Mesothelial cell of epicardium (in vitro differentiated cells): ENCODE measurements at places on chromosomes 12 and 14. TPM values are rescaled to one million over a fixed set of nuclear protein-coding genes. Genes with fewer than 3 reads are reported as not detected.

- no peak for DNase-seq
- peaks cover 29% of the 10 kb centered on the region for H3K4me1 ChIP-seq
- H3K36me3 ChIP-seq: peaks cover 2% of the 10 kb centered on the region
- no peak overlapping the region for H3K27ac ChIP-seq
- H3K27me3 ChIP-seq: no peaks in the 10 kb centered on the region
Measured at GRCh38 chr14:51473351-51473750, 178.4 kb upstream of the FRMD6 start.

DNA sequence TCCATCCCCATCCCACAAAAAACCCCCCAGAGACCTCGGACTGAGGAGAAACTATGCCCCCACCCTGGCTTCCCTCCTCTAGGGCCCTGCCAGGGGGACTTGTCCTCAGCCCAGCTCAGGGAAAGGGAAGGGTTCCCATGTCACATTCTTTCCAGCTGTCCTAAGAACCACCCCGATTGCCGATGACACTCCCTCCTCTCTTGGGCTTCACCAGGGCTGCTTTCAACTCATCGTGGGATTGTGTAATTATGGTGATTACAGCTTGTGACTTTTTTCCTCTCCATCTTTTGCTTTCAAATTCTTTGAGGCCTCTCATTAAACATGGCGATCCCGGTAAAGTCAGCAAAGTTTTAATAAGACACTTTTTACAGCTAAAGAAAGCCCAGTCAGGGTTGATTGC, 344.0 kb downstream of the DPF3 start:
- no peak overlapping the region for H3K27ac ChIP-seq
- H3K27me3 ChIP-seq: peaks cover 32% of the 10 kb centered on the region
- DNase-seq: no peak
- H3K36me3 ChIP-seq: no peaks in the 10 kb centered on the region
- H3K4me3 ChIP-seq: no peak overlapping the region
- peaks cover 3% of the 10 kb centered on the region for H3K4me1 ChIP-seq

MLXIP gene
- 65.3 to 67.3 TPM (median 65.7 TPM) in 3 replicates for total RNA-seq

DNA sequence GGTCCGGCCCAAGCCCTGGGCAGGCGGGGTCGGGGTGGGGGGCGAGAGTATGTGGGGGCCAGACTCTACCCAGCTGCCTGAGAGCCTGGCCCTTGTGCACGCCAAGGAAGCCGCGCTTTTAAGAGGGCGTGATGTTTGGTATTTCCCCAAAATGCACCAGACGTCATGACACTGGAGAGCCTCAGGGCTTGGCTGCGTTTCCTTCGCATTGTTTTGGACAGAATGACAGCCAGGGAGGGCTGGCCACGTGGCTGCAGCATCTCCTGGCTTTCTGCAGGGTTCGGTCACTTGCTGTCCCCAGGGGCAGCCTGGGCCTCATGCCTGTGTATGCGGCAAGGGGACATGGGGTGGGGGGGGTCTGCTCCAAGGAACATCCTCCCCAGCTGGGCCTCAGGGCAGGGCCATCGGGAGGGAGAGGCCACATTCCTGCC, 16.1 kb upstream of the NUDT14 start:
- no peaks in the 10 kb centered on the region for H3K36me3 ChIP-seq
- H3K27me3 ChIP-seq: peaks cover 29% of the 10 kb centered on the region
- H3K4me1 ChIP-seq: peaks cover 13% of the 10 kb centered on the region
- no peak for DNase-seq
- peak overlapping the region; percentile 8 for H3K4me3 ChIP-seq

IFI27L2 gene
- total RNA-seq: 28.5 to 36.2 TPM (median 35.8 TPM) in 3 replicates

GRCh38 chr14:61466905-61467280, 145.5 kb downstream of the PRKCH start:
- H3K36me3 ChIP-seq: peaks cover 9% of the 10 kb centered on the region
- peaks cover 51% of the 10 kb centered on the region for H3K4me1 ChIP-seq
- H3K27me3 ChIP-seq: no peaks in the 10 kb centered on the region

GRCh38 chr12:23781118-23781517, 168.4 kb downstream of the SOX5 start:
- no peak overlapping the region for H3K4me3 ChIP-seq
- no peak overlapping the region for H3K27ac ChIP-seq
- DNase-seq: no peak

GRCh38 chr12:69070319-69071090, 137.5 kb upstream of the CPM start:
- no peaks in the 10 kb centered on the region for H3K36me3 ChIP-seq
- no peak overlapping the region for H3K4me3 ChIP-seq
- no peaks in the 10 kb centered on the region for H3K27me3 ChIP-seq
- H3K4me1 ChIP-seq: no peaks in the 10 kb centered on the region
- DNase-seq: peak; percentile 31
- H3K27ac ChIP-seq: no peak overlapping the region

DNA sequence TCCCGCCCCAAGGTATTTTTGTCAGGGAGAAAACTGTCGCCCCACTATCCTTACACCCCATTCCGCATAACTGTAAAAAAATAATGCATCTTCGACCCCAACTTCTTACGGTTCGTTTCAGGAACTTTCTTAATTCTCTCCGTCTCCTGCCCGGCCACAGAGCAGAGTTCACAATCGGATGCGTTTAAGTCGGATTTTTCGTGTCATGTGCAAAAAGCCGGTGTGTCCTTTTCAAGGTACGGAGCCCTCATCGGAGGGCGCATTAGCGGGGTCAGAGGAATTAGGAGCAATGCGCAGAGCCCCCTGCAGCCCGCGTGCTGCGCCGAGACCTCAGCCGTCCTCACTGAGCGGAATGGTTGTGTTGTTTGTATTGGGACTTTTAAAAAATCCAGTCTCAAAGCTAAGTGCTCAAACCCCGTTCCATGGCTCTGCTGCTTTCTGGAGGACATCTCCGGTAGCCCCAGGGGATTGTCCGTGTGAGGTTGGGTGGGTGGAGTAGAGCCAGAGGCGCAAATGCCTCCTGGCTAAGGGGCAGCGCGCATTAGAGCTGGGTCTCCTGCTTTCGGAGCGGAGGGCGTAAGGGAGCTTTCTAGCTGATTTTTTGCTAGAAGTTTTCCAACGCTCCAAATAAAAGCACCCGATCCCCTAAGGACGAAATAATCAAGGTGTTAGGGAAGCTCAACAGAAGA, 3.9 kb upstream of the GSC start:
- H3K4me1 ChIP-seq: peaks cover 40% of the 10 kb centered on the region
- H3K27ac ChIP-seq: no peak overlapping the region
- H3K4me3 ChIP-seq: peak overlapping the region; percentile 36
- H3K27me3 ChIP-seq: peaks cover 96% of the 10 kb centered on the region

DNA sequence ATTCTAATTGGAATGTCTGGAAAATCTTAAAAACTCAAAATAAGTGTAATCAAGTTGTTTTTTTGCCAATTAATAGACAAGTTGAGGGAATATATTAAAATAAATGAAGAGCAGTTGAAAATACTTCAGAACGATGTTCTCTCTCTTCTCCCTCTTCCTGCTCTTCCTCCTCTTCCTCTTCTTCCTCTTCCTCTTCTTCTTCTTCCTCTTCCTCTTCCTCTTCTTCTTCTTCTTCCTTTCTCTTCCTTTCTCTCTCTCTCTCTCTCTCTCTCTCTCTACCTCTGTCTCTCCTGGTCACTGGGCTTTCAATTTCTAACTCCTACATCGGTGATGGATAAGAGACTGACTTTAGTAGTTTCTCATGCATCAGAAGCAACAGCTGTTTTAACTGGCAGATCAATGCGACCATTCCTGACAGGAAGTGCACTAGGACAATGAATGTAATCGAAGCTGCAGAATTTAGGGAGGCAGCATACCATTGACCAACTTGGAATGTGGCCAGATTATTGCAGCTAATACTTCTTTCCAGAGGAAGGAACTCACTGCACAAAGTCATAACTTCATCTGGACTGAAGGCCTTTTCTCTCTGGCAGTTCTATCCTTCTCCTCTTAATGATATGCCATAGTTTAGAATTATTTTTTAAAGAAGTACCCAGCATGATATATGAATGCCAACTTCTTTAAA, 13.8 kb upstream of the TMTC2 start:
- H3K4me1 ChIP-seq: peaks cover 17% of the 10 kb centered on the region
- no peaks in the 10 kb centered on the region for H3K27me3 ChIP-seq
- DNase-seq: no peak
- peak overlapping the region; percentile 66 for H3K27ac ChIP-seq

DNA sequence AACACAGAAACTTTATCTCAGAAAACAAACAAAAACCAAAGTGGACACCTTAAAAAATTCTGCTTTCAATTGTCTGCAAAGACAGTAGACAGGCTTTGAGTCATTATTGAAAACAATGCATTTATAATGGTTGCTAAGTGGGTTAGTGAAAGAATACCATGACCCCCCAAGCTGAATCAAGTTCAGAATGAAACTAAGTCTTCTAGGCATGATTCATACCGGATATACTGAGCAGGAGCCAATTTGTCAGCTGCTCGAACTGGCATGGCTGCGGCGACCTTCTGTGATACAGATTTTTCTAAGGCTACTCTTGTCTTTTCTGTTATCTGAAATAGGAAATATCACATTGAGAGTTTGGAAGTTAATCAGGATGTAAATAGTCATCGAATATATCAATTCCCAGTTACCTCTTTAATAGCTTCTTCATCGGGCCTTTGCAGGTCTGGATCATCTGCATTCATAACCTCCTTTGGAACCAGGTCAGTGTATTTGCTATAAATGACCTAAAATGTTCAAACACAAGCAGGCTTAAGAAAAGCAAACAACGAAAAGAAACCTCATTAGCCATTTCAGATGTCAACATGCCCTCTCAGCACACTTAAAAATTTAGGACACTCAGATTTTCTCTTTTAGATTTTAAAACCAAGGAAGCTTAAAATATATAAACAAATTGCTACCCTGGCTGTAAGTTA, 22.3 kb downstream of the SNW1 start:
- no peak overlapping the region for H3K4me3 ChIP-seq
- H3K4me1 ChIP-seq: peaks cover 5% of the 10 kb centered on the region
- no peak for DNase-seq
- H3K27ac ChIP-seq: no peak overlapping the region
- peaks cover 33% of the 10 kb centered on the region for H3K36me3 ChIP-seq

DNA sequence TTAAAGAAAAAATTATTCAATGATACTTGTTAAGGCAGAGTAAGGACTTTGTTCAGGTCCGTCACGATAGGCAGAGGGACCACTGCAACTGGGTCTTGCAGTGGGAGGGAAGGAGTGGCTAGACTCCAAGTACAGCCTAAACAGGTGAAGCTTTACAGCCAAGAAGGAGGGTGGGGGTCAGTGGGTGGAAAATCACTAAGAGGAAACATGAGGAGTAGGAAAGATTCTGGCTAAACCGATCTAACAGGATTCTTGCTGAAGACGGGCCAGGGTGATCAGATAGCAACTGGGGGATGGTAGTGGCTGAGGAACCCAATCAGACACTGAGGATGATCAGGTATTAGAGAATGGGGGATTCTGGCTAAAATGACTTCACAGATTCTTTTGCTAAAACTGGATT, 100.2 kb downstream of the TTC7B start:
- peaks cover 18% of the 10 kb centered on the region for H3K36me3 ChIP-seq
- no peaks in the 10 kb centered on the region for H3K27me3 ChIP-seq
- H3K27ac ChIP-seq: peak overlapping the region; percentile 81
- peaks cover 50% of the 10 kb centered on the region for H3K4me1 ChIP-seq
- no peak overlapping the region for H3K4me3 ChIP-seq

- H3K4me1 ChIP-seq: peaks cover 3% of the 10 kb centered on the region
- peaks cover 4% of the 10 kb centered on the region for H3K36me3 ChIP-seq
- no peak overlapping the region for H3K27ac ChIP-seq
- DNase-seq: no peak
Measured at GRCh38 chr12:10088955-10089900, 9.6 kb downstream of the CLEC1A start.
